ENCODE measurements at places on chromosomes 13 and 19. TPM values are rescaled to one million over a fixed set of nuclear protein-coding genes. Genes with fewer than 3 reads are reported as not detected.

The FGF22 gene
- total RNA-seq, result 1.3 TPM

The LRRC25 gene
- total RNA-seq, result 26.6 TPM

The ERFL gene
- 0.22 TPM for total RNA-seq

The EFNB2 gene
- total RNA-seq, result 24.0 TPM

The UPK1A gene
- not detected for total RNA-seq

The B3GNT8 gene
- 3.1 TPM for total RNA-seq

The KLK14 gene
- not detected for total RNA-seq

The RNF113B gene
- total RNA-seq, result not detected

The WASF3 gene
- total RNA-seq, result 53.1 TPM

The ZNF235 gene
- 7.5 TPM for total RNA-seq

The GRK1 gene
- total RNA-seq, result not detected

The PLEKHG2 gene
- 9.3 TPM for total RNA-seq

The ACER1 gene
- total RNA-seq, result not detected

The NEK5 gene
- not detected for total RNA-seq

The EFNA2 gene
- total RNA-seq, result not detected

The GAPDHS gene
- not detected for total RNA-seq

The VSIG10L gene
- total RNA-seq, result 0.57 TPM

The RXFP2 gene
- 0.33 TPM for total RNA-seq

The NLRP5 gene
- total RNA-seq, result not detected

The MOB3A gene
- total RNA-seq, result 53.3 TPM

The FAM32A gene
- total RNA-seq, result 77.7 TPM

The PDE4A gene
- total RNA-seq, result 26.6 TPM

The ZNF726 gene
- 0.85 TPM for total RNA-seq

The ZNF285 gene
- 1.1 TPM for total RNA-seq

The PSG2 gene
- total RNA-seq, result not detected

The SEMA6B gene
- 2.6 TPM for total RNA-seq

The RGCC gene
- 185 TPM for total RNA-seq

The SYT3 gene
- total RNA-seq, result not detected

The POU2F2 gene
- 1.1 TPM for total RNA-seq

The C2CD4C gene
- 0.51 TPM for total RNA-seq

The BSG gene
- total RNA-seq, result 793 TPM

The CGB8 gene
- not detected for total RNA-seq

The PHLDB3 gene
- 5.7 TPM for total RNA-seq

The C13orf46 gene
- 0.17 TPM for total RNA-seq

The FFAR1 gene
- total RNA-seq, result not detected

The CERS1 gene
- total RNA-seq, result not detected

The RYR1 gene
- total RNA-seq, result 1.5 TPM

The UNC13A gene
- total RNA-seq, result not detected

The ZNF132 gene
- 5.1 TPM for total RNA-seq

The ZNF471 gene
- total RNA-seq, result 3.7 TPM

The PRDX2 gene
- 217 TPM for total RNA-seq

The OR7D2 gene
- total RNA-seq, result not detected

The PABPC3 gene
- 0.22 TPM for total RNA-seq

The ADAMTSL5 gene
- total RNA-seq, result not detected

The DAPK3 gene
- 68.8 TPM for total RNA-seq

The SPC24 gene
- 1.3 TPM for total RNA-seq

The LGI4 gene
- 12.7 TPM for total RNA-seq

The YJEFN3 gene
- 0.75 TPM for total RNA-seq

The KISS1R gene
- total RNA-seq, result not detected

The ZNF625 gene
- total RNA-seq, result 3.1 TPM

The PGLYRP2 gene
- total RNA-seq, result not detected

The VSTM2B gene
- not detected for total RNA-seq

The FBXO46 gene
- 12.1 TPM for total RNA-seq

The KCNJ14 gene
- total RNA-seq, result 0.66 TPM

The ZNF865 gene
- total RNA-seq, result 1.8 TPM

The SERTAD1 gene
- 13.4 TPM for total RNA-seq

The KLC3 gene
- not detected for total RNA-seq

The KRTDAP gene
- total RNA-seq, result not detected

The PCDH9 gene
- 10.8 TPM for total RNA-seq

All from subcutaneous adipose tissue (tissue), 4 donors.